ENCODE measurements at places on chromosomes 3 and 15. TPM values are rescaled to one million over a fixed set of nuclear protein-coding genes. Genes with fewer than 3 reads are reported as not detected.

GRCh38 chr3:37945156-37945806 lies 45.3 kb upstream of the VILL start:
- no peak for DNase-seq

- no peak for DNase-seq
Observed at GRCh38 chr15:27706300-27706699, 392.8 kb downstream of the OCA2 start.

ROBO2 gene
- 0.49 TPM for total RNA-seq

PLXNA1 gene
- 22.8 TPM for total RNA-seq

C2CD4A gene
- not detected for total RNA-seq

DNA sequence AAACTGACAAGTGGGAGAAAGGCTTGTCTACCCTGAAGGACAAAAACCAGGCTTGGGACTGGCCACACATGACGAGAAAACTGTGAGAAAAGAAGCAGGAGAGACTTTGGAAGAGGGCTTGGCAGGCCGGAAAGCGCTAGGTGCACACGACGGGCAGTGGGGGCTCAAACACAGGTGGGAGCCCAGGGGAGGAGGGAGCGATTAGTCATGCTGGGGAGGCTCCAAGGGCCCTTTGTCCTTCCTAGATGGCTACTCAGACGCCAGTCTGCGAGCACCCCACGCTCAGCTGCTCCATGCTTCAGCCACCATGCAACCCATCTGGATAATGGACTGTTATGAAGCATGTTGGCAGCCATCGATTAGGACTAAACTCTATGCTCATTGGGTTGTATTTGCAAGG lies 17.1 kb downstream of the LIPC start:
- DNase-seq: no peak

- no peak for DNase-seq
Observed at GRCh38 chr3:16318176-16318575, 53.2 kb downstream of the OXNAD1 start.

- peak; percentile 15 for DNase-seq
Observed at GRCh38 chr3:128021768-128022372, 30.4 kb upstream of the SEC61A1 start.

GTF2A2 gene
- 78.9 TPM for total RNA-seq

ACTC1 gene
- 3.0 TPM for total RNA-seq

ABCC5 gene
- 15.9 TPM for total RNA-seq

- no peak for DNase-seq
Observed at GRCh38 chr3:32018757-32019564, 37.4 kb downstream of the ZNF860 start.

COL8A1 gene
- 2.6 TPM for total RNA-seq

DNA sequence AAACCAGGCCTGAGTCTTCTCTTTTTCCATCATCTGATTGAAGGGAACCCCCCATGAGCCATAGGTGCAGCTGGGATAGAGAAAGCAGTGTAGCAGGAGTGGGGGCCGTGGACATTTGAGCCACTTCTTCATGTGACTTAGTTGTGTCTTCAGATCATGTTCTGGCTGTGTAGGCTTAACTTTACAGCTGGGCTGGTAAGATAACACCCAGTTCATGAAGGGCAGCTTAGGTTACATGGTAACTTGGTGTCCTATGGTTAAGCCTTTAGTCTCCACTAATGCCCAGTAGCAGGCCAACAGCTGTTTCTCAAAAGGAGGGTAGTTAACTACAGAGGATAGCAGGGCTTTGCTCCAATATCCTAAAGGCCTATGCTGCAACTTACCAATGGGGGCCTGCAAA lies 11.4 kb upstream of the SNRPN start:
- DNase-seq: no peak

GRCh38 chr3:165518346-165518745 lies 318.9 kb downstream of the BCHE start:
- no peak for DNase-seq

GRCh38 chr3:33004961-33005360 lies 53.5 kb downstream of the CCR4 start:
- DNase-seq: no peak

CPNE4 gene
- total RNA-seq: 0.35 TPM

SNX22 gene
- total RNA-seq: 0.55 TPM

DNA sequence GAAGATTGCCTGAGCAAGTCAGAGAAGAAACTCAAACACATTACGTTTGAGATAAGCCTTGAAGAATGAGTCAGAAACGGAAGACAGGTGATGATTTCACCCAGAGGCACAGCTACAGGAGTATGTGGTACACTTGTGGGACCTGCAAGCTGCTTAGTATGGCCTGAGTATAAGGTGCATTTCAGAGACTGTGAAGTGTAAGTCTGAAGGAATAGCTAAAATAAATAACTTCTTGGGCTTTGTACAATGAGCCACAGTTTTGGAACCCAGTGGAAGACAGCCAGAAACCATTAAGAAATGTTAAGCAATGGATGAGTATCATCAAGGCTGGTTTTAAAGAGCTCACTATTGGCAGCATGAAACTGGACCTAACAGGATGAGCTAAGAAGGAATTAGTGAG lies 826.2 kb downstream of the ROBO1 start:
- no peak for DNase-seq

- no peak for DNase-seq
Observed at GRCh38 chr3:194740859-194741491, 55.3 kb downstream of the FAM43A start.

P2RY1 gene
- 30.7 TPM for total RNA-seq

DNA sequence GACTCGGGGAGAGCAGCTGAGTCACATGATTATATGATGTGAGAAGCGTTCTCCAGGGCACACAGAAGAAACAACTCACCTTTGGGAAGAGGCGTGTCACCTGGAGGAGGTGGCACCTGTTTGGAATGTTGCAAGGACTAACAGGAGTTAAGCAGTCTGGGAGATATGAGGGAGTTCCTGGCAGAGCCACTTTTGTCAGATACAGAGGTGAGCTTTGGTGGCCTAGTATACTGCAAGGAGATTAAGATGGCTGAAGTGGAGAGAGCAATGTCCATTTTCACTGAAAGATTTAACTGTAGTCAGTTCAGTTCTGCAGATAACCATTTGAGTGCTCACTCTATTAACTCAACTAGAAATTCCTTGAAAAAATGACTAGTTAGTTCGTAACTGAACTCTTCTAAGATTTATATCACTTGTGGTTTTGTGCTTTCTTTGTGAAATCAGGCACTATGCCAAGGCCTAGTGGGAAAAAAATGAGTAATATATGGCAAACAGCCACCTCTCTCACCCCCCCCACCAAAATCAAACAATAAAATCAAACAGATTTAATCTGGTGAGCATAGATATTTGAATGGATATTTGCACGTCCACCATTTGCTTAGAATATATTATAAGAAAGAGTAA lies 61.3 kb downstream of the CRYBG3 start:
- DNase-seq: no peak

- DNase-seq: no peak
Observed at GRCh38 chr3:62922326-62922725, 47.1 kb upstream of the CADPS start.

ALDH1L1 gene
- total RNA-seq: 11.3 TPM

DNA sequence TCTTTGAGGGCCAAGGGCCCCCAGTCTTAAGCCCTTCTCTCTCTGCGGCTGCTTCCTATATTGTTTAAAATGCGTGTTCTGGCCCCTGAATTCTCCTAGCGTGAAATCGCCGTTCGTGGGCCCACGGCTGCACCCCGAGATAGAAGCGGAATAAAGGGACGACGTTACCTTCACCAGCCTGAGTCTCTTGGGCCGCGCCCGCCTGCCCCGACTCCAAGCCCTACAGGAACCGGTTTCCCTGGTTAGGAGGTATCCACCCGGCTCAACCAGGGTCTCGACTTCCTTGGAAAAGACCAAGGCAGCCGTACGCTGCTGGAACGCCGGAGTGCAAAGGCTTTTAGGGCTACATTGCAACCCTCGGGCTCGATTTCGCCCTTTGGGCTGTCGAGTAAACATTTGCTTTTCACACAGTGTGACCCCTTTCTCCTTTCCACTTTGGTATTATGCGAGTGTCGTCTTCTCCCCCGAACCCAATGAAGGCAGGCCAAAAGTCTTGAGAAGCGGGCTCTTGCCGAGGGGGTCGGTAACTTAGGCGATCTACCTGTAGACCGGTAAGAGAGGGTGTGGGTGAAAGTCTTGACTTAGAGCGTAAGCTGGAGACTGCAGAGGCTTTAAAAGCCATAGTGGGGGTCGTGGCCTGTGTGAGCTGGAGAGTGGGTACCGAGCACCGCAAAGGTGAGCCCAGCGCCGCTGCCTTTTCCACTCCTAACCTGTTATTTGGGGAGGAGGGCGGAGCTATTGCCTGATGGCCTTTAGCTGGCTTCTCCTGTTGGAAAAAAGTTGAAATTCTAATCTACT lies 2.0 kb downstream of the TRIM71 start:
- no peak for DNase-seq

TYRO3 gene
- total RNA-seq: 6.5 TPM

- no peak for DNase-seq
Observed at GRCh38 chr15:72800833-72801481, 17.4 kb upstream of the ADPGK start.

- no peak for DNase-seq
Observed at GRCh38 chr3:147807776-147808175, 398.6 kb downstream of the ZIC1 start.

DNA sequence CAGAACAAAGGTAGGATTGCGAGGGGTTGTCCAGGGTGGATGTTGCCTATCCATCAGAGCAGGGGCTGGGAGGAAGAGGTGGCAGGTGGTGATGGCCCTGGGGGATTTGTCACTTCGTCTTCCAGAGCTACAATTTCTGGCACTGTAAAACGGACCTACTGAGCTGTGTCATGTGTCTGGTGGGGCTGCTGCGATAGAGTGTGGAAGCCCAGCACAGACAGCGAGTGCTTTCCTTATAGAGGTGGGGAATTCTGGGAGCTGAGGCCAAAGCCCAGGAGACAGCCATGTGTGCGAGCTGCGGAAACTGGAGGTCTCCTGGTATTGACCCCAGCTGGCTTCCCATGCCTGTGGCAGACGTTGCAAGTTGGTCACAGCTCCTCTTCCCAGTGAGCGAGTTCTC lies 61.2 kb upstream of the SEC22A start:
- no peak for DNase-seq

- DNase-seq: peak; percentile 55
Observed at GRCh38 chr15:70154718-70155347, 57.1 kb upstream of the TLE3 start.

All from uterus (tissue), 4 donors.